ENCODE measurements at places on chromosomes 3 and 15. TPM values are rescaled to one million over a fixed set of nuclear protein-coding genes. Genes with fewer than 3 reads are reported as not detected.

DNA sequence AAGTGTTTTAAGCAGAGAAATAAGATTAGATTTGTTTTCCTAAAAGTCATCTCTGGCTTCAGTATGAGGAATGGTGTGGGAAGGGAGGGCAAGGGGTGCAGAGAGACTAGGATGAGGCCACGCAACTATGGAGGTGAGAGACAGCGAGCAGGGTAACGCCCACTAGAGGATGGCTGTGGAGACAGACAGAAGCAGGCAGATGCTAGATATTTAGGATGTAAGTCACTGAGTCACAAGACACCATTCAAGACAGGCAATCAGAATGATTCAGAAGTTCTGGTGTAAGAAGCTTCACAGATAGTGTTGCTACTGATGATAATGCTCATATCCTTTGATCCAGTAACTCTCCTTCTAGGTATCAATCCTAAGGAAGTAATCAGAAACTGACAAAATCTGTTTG is 19.1 kb downstream of the HSPBAP1 start:
- no peak for DNase-seq

DNA sequence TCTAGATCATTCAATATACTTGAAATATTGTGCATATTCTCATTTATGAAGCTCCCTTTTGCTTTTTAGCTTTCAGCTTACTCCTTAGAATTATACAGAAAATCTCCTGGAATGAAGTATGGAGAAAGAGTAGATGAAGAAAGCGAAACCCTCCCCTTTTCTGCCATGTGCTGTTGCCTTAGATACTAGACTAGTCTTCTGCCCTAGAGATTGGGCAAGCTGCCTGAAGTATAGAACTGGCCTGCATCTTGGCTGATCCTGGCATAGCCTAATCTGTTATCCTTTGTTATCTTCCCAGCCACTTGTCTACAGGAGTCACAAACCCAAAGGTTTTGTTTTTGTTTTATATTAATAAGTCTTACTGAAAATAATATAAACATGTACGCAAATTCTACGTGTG is 138.8 kb downstream of the RBPMS2 start:
- no peak for DNase-seq

The COLQ gene
- total RNA-seq: 2.3 TPM

The CYP1A2 gene
- total RNA-seq: not detected

The PP2D1 gene
- not detected for total RNA-seq

DNA sequence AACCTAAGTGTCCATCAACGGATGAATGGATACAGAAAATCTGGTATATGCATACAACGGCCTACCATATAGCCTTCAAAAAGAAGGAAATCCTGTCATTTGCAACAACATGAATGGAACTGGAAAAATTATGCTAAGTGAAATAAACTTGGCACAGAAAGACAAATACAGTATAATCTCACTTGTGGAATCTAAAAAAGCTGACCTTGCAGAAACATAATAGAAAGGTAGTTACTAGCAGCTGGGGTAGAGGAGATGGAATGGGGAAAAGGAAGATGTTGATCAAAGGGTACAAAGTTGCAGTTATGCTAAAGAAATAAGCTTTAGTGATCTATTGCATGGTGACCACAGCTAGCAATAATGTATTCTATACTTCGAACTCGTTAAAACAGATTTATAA is 444.1 kb downstream of the OCA2 start:
- no peak for DNase-seq

The CCDC80 gene
- 0.35 TPM for total RNA-seq

- DNase-seq: no peak
Observed at GRCh38 chr3:181851063-181851462, 139.3 kb downstream of the SOX2 start.

DNA sequence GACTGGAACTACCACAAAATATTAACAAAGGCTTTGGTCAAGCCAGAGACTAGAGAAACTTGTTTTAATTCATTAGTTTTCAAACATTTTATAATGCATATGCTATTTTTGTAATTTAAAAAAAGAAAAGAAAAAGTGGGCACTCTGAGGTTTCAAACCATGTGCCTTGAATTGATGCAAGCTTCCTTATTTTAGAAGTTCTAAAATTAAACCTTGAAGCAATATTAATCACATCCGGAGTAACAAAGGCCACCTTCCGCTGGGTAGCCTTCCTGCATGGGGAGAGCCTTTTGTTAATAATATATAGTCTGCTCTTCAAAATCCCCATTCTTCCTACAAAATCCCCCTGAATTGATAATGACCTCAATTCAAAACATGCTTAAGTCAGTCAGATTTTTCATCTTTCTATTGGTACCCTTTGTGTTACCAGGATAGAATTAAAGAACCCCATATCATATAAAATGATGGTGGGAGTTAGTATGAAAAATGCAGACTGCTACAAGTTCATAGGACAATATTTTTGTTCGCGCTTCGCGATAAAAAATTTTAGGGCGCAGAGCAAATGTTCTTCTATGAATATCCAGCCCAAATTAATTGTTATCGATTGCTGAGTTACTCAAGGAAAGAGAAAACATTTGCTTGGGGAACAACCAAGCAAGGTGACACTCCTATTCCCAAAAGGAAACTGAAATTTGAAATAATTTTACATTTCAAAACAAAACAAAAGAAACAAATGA is 30.6 kb downstream of the LDHAL6B start:
- no peak for DNase-seq

DNA sequence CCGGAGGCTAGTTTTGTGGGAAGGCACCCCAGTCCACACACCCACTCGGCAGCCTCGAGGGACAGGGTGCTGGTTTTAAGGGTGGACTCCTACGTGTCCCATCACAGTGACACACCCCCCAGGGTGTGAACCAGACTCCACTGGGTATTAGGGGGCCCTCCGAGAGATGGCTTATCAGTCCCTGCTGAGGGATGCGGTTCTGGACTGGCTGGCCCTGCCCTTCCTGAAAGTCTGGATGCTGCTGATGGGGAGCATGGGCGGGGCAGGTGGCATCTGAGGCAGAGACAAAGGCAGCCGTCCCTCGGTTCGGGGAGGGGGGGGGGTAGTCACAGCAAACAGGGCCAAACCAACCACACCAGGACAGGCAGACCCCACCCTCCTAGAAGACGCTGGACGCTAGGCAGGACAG is 939 bp upstream of the ULK3 start:
- DNase-seq: no peak

GRCh38 chr3:35639254-35640186 is at the start of gene ARPP21:
ARPP21 (plus strand) TSS chr3:35639525; CDS start chr3:35681752, 42,227 bp downstream.
- no peak for DNase-seq

The SLTM gene
- 132 TPM for total RNA-seq

The ALDH1A2 gene
- total RNA-seq: 1.5 TPM

DNA sequence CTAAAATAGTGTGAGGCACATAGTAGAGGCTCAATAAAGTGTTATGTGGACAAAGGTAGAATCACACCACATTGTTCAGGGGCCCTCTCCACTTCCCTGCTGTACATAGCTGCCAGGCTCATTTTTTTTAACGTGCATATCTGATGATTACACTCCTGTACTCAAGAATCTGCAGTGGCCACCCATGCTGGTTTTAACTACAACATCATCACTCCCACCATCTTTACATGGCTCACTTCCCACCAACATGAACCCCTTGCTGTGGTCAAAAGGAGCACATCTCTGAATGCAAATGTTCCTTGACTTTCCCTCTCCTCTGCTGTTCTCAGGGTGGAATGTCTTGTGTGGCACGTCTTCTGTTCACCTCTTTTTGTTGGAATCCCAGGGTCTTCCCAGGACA is 76.7 kb downstream of the FEM1B start:
- no peak for DNase-seq

The UPK1B gene
- total RNA-seq: not detected

The TMEM207 gene
- not detected for total RNA-seq

- no peak for DNase-seq
Observed at GRCh38 chr15:101286471-101287114, 8.5 kb downstream of the SNRPA1 start.

The CXCR6 gene
- 49.7 TPM for total RNA-seq

DNA sequence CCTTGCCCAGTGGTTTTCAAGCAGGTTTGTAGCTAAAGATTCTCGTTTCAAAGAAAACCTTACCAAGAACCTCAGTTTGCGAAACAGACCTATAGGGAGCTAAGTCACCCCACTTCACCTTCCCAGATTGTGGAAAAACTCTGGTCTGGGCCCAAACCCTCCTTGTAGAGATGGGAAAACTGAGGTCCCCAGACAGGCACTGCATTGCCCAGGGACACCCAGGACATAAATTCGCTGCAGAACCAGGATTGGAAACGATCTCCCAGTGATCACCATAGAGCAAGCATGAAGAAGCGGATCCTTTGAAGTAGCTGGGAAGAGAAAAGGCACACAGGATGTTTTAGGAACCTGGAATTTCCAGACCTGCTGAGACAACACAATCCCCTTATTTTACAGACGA is 85.6 kb upstream of the PIAS1 start:
- no peak for DNase-seq

DNA sequence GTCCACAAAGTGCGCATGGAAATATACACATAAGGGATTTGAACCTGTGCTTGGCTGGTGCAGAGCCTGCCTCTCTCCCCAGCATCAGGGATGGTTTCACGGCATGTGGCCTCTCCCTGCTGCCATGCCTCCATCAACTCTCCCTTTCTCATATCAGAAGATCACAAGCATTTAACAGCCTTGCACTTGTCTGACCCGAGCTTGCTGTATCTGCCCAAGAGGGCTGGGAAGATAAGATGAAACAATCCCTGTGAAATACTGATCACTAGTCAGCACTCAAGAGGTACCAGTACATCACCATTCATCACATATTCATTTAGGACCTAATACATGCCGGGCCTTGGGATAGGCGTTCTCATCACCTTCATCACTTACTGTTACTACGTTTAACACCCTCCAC is 107.6 kb upstream of the ARHGEF3 start:
- DNase-seq: no peak

The CCR3 gene
- 2.0 TPM for total RNA-seq

The CPB1 gene
- total RNA-seq: not detected

The TWF2 gene
- 110 TPM for total RNA-seq

The UBAP1L gene
- 4.7 TPM for total RNA-seq

DNA sequence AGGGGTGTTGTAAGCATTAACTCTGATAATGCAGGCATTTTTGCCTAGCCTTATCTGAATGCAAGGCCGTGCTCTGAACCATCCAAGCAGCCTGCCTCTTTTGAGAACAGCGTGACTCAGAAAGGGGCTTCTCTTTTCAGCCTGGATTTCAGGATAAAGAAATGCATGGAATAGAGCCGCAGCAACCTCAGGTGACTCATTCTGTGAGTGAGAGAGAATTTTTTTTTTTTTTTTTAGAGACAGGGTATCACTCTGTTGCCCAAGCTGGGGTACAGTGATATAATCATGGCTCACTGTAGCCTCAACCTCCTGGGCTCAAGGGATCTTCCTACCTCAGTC is 20.6 kb upstream of the PDE8A start:
- no peak for DNase-seq

The ADGRG7 gene
- not detected for total RNA-seq

The LIPH gene
- not detected for total RNA-seq

The PRTG gene
- not detected for total RNA-seq

DNA sequence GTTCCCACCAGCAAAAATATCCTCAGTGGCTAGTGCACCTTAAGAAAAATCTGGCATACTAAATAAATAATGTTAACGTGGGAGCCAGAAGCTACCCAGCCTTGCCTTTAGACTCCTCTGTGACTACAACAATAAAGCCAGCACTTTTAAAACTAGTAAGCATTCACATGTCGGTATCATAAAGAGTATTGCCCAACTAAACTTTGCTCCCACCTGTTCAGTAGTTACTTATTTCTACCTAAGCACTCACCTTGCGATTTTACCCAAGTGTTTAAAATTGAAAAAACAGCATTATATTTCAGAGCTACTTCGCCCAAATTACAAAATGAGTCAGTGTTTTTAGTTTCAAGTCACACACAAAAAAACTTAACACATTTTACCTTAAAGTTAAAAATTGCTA is 12.8 kb downstream of the ALDH1L1 start:
- no peak for DNase-seq

- DNase-seq: no peak
Observed at GRCh38 chr15:76776480-76776879, 128.7 kb downstream of the SCAPER start.

DNA sequence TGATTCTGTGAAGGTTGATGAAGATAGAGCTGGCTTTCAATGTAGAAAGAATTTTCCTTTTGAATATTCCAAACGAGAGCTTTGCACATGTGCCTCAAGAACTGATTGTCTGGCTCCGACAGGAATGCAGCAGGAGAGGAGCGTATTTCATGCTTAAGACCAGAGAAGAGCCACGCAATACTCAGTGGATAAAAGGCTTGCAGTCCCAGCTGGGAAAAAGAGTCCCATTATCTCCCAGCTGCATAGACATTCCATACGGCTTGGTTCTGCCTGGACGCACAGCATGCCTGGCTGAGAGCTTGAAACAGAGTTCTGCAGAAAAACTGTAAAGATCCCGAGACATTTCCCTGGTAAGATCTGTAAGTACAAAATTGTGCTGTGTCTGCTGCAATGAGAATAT is at the start of gene CNTN6:
Gene CNTN6 (plus strand): TSS at position 254 of the 400 bp plus-strand sequence. CDS start 54,985 bp downstream, outside the sequence.
- DNase-seq: no peak

DNA sequence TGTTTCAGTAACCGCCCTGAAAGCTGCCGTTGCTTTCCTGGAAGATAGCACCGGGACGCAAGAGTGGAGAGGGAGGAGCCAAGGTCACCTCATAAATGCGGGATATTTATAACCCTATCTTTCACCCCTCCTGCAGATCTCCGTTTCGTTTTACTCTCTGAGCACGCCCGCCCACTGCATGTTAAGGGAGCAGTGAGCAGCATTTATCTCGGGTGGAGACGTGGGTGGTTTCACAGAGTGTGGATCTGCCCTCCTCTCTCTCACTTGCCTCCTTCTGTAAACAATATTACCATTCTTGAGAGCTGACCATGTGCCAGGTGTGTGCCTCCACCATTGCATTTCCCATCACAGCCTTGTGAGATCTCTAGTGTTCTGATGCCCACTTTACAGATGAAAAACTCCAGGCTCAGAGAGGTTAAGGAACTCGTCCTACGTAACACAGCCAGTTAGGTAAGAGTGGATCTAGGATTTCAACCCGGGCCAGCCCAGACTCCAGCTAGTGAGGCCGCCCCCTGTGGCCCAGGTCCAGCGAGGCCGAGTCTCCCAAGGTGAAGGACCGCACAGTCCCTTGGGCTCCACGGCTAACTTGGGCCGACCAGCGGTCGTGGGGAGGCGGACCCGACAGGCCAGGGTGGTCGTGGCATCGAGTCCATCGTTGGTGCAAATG is 16.9 kb upstream of the SEMA4B start:
- DNase-seq: no peak

The TMEM45A gene
- 0.89 TPM for total RNA-seq

- DNase-seq: no peak
Observed at GRCh38 chr3:133472889-133473288, 73.0 kb downstream of the BFSP2 start.

The RBP2 gene
- not detected for total RNA-seq

Measured in activated CD8-positive, alpha-beta memory T cell treated with anti-CD3 and anti-CD28 coated beads, Interleukin-2, amount 10 ng/mL, durations not matched to agents 7 days and 5 days (primary cell).